ENCODE measurements at places on chromosomes 5 and 9.

DNA sequence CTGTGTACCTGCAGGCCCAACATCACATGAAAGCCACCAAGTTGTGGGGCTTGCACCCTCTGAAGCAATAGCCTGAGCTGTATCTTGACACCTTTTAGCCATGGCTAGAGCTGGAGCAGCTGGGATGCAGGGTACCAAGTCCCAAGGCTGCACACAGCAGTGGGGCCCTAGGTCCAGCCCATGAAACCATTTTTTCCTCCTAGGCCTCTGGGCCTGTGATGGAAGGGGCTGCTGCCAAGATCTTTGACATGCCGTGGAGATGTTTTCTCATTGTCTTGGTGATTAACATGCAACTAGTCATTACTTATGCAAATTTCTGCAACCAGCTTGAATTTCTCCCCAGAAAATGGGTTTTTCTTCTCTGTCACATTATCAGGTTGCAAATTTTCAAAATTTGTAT, 387.2 kb upstream of the RIOK2 start:
- no peak for DNase-seq

DNA sequence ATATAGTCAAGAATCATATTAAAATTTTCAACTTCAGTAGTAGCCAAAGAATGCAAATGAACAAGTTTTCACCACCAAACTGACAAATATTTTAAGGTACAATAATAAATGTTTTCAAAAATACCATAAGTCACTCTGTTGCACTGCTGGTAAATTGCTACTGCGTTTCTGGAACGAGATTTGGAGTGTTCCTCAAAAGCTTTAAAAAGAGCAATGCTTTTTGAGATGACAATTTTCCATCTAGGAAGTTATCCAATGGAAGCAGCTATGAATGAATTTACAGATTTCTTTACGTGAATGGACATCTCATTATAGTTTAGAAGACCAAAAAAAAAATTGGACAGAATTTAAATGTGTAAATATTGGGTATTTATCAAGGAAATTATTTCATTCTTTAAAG, 173.2 kb upstream of the OR13F1 start:
- DNase-seq = no peak

DNA sequence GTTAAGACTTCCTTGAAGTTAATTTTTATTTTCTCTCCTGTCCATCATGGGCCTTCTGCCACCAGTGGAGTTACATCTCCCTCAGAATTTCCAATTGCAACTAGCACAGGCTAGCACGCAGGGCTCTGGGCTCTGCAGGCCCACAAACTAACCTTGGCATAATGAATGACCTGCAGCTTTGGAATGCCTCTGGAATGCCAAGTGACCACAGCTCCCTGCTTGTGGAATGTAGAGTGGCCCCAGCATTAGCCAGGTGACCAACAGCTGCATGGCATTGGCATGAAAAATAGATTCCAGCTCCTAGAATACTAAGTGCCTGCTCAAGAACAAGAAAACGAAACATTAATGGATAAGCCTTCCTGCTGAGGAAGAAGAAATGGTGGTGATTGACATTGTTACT, 726.1 kb downstream of the BRINP1 start:
- no peak for DNase-seq

- DNase-seq = no peak
Measured at GRCh38 chr5:173864126-173865050, 23.8 kb upstream of the CPEB4 start.

DNA sequence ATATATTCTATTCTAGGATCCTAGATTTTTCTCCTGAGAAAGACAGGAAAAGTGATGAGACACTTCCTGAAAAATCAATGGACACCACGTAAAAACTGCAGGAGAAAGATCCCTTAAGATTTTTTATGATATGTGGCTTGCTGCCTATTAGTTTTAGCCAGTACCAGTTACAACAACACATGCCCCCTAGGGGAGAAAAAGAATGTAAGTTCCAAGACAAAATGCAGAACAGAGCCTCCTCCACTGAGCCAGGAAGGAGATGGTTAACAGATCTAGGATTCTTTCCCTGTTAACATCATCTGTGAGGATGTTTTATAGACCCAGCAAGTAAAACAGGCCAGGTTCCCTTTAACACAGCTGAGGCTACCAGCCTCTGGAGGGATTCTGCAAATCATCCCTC, 574.7 kb downstream of the TLE4 start:
- no peak for DNase-seq

GRCh38 chr5:102916109-102916508, 161.0 kb downstream of the PAM start:
- DNase-seq = no peak

DNA sequence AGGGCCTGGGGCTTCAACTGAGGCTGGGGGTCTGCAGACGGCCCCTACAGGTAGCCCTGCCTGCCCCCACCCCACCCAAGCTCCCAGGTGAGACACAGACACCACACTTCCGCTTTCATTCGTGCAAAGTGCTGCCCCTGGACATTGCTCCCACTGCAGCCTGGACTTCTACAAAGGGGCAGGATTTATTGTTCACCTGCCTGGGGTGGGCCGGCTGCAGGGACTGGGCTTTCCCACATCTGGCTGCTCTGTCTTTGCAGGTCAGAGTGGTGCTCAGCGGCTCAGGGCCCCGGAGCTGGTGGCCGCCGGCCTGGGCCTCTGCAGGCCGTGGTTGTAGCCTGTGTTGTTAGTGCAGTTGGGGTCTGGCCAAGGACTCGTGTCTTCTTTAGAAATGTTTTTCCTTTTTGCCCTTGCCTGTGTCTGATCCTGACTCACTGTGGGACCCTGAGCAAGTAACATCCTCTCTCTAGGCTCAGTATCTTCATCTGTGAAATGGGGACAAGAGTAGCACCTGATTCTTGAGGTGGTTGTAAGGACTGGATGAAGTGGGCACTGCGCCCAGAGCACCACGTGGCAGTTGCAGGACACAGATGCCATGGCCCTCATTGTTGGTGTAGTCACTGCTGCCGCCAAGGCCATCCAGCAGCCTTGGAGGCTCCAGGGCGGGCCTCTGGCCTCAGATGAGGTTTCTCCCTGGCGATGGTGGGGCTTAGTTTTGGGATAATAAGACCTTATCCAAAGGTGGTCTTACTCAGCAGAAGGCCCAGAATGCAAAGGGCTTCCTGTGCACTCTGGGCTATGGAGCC, 143.9 kb downstream of the CACNA1B start:
- no peak for DNase-seq

GRCh38 chr9:120758544-120758943, 34.7 kb downstream of the FBXW2 start:
- no peak for DNase-seq

GRCh38 chr9:86749894-86750255, 197.4 kb downstream of the GAS1 start:
- no peak for DNase-seq

DNA sequence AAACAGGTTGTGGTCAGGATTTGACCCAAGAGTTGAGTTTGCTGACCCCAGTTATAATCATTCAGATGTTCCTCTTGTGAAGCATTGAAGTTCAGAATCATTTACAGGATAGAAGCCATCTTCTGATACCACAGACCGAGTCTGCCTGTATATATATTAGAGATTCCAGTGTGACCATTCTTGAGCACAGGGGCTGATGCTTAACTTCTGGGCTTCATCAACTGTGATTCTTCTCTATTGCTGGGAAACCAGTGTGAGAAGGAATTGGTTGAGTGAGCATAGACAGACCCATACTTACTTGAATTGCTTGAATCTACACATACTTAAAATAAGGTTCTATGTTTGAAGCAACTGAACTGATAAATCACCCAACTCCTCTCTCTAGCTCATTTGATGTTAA, 27.9 kb upstream of the PCAT7 start:
- no peak for DNase-seq

- DNase-seq = no peak
Measured at GRCh38 chr5:134878403-134878802, 4.2 kb downstream of the TXNDC15 start.

All from NCI-H2171 (cell line).